SJCRH30 (cell line): ENCODE measurements at places on chromosomes 6 and 20.

GRCh38 chr6:65289491-65289890 lies 417.5 kb downstream of the EYS start:
- DNase-seq, result no peak

- DNase-seq, result no peak
Observed at GRCh38 chr6:159754959-159755914, 6.6 kb upstream of the ACAT2 start.

- DNase-seq, result no peak
Observed at GRCh38 chr6:161301338-161301737, 27.5 kb upstream of the AGPAT4 start.

- DNase-seq, result no peak
Observed at GRCh38 chr6:61586934-61587537, 699.0 kb downstream of the KHDRBS2 start.
